ENCODE measurements at places on chromosomes 3 and 15.

DNA sequence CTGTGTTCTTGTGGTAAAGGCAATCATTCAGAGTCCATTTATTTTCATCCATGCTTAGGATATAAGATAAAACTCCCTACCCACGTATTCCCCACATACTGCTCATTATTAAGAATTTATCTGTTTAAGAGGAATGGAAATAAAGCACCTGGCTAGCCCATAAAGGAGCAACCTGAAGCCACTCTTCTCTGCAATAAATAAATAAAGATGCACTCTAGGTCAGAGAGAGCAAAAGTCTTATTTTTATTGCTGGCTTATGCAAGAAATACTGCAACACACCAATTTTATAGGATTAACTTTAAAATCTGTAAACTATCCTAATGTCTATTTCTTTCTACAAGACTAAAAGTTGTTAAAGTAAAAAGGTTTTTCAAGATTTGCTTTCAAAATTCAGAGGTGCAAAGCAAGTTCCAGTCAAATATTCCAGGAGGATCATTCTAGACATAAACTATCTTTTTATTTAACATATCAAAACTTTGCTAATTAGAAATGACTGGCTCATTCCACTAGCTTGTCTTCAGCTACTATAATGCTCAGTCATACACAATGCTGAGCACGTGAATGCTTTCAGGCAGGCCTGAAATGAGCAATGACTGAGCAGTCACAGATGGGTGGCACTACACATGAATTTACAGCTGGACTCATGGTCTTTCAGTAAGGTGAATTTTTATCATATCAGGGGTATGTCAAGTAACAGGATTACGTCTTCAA, 7.1 kb downstream of the TJP1 start:
- DNase-seq, result peak; percentile 78

GRCh38 chr3:174538151-174538550, 321.0 kb upstream of the NAALADL2 start:
- DNase-seq, result no peak

- DNase-seq, result peak; percentile 99
These were observed 3.9 kb upstream of the DNASE1L3 start for GRCh38 chr3:58214484-58215316.

DNA sequence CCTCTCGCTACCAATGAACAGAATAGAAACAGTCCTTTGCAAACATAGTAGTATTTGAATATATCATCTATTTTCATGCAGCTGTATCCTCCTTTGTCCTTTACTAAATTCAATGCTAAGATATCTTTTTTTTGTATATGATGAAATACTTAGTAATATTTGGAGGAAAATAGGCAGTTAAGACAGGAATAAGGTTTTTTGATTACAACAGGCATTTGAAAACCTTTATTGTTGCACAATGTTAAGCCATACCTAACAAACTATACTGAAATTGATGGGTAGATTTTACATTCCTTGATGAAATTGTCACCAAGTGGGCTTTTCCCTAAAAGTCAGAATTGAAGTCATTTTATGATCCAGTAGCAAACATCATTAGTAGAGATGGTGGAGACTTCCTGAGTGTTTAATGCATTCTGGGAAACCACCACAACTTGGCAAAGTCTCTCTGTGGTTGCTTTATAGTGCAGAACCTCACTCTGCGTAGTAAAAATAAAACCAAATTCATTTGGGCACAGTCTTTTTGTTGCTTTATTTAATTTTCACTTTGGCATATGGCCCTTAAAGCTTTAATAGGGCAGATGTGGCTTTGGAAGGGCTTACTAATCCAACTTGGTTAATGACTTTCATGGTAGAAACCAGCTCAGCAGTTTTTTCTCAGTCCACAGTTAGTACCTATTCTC, 216.0 kb downstream of the DIPK2A start:
- DNase-seq, result no peak

DNA sequence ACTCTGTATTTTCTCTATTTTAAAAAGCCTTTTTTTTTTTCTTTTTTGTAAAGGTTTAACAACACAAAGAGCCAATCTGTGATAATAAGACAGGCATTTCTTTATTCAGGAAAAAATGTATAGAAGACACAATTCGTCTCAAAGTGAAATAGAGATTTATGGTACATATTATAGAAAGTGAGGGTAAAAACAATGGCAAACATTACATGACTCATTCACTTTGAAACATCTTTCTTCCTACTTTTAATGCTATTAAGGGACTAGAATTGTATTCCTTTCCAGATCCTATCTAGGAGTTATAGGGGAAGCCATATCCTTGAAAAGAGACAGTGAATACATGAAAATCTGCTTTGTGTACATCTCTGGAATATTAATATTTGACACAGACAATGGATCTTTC, 137.1 kb upstream of the MCTP2 start:
- DNase-seq, result no peak

DNA sequence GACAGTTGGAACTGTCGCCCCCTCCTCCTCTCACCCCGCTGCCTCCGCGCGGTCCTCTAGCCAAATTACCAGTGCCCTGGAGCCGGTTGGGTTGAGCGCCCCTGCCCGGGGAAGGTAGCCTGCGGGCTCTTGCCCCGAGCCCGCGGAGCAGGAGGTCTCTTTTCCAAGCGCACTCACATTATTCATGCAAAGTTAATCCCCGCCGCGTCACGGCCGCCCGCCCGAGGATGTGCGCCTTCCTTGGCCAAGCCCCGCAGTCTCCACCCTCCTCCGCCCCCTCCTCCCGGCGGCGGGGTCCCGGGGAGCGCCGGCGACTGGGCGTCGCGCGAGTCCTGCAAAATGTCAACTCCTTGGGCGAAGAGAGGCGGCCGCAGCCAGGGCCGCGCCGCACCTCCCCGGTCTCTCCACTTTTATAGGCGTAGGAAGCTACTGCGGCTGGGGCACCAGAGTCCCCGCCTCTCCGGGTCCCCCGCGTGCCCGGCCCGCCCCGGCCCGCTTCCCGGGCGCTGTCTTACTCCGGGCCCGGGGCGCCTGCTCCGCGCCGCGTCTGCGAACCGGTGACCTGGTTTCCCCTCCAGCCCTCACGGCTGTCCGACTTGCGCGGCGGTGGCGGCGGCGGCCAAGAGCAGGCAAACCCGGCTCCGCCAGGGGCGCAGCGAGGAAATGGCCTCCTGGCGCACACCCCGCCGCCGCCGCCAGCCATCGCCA, at the start of gene THRB:
TSS of gene THRB (minus strand) at position 233 of the 708 bp plus-strand sequence.
- peak; percentile 71 for DNase-seq

DNA sequence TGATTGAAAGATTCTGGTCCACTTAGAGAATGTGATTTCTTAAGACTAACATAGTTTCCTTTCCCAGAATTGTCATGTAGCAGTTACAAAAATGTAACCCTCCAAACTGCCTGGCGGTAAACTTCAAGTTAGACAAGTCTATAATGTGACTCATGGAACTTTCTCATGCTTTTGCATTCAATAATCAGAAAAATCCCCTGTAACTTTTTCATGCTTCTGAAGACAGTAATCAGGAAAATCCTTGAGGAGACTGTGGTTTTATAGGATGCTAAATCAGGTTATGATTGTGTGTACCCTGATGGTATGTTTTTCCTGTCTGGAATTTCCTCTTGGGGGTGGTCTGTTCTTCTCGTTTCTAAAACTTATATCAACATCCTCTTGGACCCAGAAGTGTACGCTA, 74.0 kb upstream of the RARB start:
- DNase-seq, result no peak

- peak; percentile 94 for DNase-seq
These were observed 309.9 kb upstream of the THBS1 start for GRCh38 chr15:39270934-39271333.

- no peak for DNase-seq
These were observed 7.2 kb upstream of the P2RY12 start for GRCh38 chr3:151391720-151392119.

GRCh38 chr15:75760704-75761435, 48.2 kb upstream of the CSPG4 start:
- DNase-seq, result no peak

DNA sequence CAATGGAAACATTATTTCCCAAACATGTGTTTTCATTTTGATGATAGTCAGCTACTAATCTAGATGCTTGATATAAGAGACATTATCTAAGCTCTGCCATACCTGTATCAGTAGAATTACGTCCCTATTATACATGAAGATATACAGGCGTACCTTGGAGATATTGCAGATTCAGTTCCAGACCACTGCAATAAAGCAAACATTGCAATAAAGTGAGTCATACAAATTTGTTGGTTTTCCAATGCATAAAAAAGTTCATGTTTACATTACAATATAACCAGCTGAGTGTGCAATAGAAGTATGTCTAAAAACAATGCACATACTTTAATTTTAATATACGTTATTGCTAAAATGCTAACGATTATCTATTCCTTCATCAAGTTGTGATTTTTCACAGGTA, 236.0 kb upstream of the ZNF717 start:
- peak; percentile 20 for DNase-seq

DNA sequence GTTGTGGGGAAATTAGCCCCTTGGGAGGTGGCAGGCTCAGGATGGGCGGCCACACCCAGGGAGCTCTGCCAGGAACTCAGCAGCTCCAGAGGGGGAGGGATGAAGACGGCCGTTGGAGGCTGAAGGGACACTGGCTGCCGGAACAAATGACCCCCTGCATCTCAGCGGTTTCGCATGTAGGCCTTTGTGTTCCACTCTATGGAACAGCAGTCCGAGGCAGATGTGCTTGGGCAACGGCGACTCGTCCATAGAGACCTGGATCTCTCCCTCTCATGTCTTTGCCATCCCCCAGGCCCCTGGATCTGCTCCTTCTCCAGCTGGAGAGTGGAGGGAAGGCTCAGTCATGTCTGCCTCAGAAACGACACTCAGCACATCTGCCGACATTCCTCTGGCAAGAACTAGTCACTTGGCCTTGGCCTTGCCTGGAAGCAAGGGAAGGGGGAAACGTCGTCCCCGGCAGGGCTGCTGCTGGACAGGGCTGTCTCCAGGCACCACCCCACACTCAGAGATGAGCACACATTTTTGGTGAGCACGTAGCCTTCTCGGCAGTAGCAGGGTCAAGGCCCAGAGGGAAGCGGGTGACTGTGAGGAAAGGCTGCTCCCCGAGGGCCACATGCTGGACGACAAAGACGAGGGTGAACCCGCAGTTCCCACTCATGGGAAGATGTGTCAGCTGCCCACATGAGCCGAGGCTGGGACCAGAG, 83.8 kb downstream of the ASB7 start:
- no peak for DNase-seq

DNA sequence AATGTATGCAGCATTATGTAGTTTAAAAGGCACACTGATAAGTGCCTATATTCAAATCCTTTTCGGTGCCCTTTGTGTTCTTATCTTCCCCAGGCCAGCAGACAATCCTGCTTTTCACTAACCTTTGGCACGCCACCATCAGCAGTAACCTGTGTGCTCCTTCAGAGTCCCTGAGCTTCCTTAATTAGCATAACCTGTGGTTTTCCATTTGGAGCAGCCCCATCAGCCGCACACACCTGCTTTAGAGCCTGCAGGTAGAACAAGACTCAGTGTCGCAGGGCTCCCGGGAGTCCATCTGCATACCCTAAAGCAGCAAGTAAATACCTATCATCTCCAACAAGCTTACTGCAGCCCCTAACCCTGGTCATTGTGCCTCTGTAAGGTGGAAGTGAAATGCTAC, 755.1 kb downstream of the ROBO2 start:
- no peak for DNase-seq

DNA sequence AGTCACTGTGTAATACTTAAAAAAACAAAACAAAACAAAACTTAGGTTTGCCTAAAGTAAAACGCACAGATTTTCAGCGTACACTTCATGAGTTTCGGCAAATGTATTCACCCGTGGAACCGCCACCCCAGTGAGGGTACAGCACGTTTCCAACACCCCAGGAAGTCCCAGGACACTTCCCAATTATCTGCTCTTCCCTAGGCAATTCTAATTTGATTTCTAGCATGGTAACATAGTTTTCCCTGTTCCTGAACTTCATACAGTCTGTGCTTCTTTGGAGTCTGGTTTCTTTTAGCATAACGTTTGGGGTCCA, 497 bp upstream of the CLASP2 start:
- DNase-seq, result no peak

DNA sequence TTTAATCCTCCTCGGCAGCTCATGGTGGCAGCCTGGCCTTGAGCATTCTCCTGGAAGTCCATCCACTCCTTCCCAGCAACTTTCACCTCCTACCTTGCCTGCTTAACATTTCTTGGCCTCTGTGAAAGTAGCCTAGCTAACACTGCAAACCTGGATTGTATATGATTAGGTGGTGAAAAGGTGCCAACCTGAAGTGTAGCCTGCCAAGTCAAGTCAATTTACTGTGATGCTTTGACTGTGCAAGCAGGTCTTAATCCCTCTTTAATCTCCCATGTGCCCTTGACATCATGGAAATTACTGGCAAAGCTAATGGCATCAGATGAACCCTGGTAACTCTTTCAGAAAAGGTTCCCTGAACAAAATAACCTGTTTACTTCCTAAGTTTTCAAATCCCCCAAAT, 169.7 kb upstream of the NR2F2 start:
- DNase-seq, result no peak

- no peak for DNase-seq
These were observed 483.7 kb upstream of the FRG2C start for GRCh38 chr3:75180235-75180944.

DNA sequence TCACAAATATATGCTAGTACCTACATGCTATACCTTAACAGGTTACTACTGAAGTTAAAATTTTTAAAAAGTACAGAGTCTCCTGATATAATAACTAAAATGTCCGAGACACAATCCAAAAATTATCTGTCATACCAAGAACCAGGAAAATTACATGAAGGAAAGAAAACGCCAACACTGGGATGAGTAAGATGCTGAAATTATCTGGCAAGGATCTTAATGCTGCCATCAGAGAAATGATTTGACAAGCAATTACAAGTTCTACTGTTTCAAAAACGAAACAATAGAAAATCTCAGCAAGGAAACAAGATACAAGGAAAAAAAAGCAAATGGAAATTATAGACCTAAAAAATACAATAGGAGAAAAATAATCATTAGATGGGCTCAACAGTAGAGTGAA, 92.5 kb downstream of the UBE3A start:
- DNase-seq, result peak; percentile 52

DNA sequence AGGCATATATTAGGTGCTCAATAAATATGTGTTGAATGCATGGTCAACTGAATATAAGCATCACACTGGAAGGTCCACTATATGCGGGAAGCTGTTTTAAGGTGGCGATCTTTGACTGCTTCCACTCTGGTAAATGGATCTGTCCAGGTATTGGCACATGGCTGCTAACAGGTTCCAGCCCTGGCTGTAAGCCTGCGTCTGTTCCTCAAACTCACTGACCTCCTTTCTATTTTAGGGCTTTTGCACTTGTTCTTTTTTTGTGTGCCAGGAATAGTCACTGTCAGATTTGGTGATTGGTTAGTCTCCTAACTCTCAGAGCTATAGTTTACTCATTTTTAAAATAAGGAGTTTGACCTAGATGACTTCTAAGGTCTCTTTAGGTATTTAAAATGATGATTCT, 46.2 kb downstream of the ADAMTSL3 start:
- no peak for DNase-seq

DNA sequence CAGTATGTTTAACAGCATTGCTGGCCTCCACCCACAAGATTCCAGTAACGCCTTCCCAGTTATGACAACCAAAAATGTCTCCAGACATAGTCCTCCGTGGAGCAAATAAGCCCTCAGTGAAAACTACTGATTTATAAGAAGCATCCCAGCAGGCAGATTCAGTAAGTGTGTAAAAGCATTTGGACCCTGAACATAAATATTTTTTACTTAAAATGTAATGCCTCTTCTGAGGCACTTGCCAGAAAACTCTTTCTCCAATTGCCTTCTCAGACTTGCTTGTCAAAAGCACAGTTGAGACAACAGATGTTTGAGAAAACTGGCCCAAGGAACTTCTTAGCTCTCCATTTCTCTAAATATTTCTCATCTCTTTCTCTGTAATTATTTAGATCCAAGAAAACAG, 31.8 kb upstream of the DCLK3 start:
- no peak for DNase-seq

All from epithelial cell of esophagus (primary cell).